Stimulated activated CD4-positive, alpha-beta T cell treated with anti-CD3 and anti-CD28 coated beads, TNF-alpha, amount 100 ng/mL, for 1 hour (primary cell): ENCODE measurements at places on chromosomes 12 and 14.

DNA sequence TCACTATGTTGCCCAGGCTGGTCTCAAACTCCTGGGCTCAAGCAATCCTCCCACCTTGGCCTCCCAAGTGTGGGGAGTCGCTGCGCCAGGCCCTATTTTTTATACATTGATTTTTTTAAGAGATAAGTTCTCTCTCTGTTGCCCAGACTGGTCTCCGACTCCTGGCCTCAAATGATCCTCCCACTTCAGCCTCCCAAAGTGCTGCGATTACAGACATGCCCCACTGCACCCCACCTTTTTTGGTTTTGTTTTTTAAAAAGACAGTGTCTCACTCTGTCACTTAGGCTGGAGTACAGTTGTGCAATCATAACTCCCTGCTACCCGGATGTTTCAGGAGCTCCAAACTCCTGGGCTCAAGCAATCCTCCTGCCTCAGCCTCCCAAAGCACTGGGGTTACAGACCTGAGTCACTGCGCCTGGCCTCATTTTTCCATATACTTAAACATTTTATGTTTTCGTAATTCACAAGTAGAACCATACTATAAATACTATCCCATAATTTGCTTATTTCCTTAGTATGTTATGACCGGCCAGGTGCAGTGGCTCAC is 16.8 kb downstream of the HECTD1 start:
- no peak for DNase-seq

GRCh38 chr12:132711080-132711843 is 620 bp downstream of the PGAM5 start:
- DNase-seq = no peak

DNA sequence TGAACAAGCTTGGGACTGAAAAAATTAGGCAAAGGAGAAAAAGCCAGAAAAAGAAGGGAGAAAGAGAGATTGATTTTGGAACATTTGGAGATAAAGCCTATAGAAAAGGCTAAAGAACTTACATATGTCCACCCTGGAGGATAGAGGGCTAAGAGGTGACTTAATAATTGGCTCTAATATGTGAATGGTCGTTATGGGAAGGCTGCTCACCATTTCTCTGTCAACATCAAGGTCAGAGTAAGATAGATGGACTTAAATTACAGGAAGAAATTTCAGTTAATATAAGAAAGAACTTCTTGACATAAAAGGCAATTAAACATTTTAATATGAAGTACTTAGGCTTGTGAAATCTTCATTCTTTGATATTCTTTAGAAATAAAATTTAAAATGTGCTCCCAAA is 238.6 kb downstream of the TRHDE start:
- no peak for DNase-seq

GRCh38 chr14:51593397-51593796 is 58.3 kb upstream of the FRMD6 start:
- no peak for DNase-seq

GRCh38 chr14:24290746-24291145 is 8.8 kb downstream of the DHRS1 start:
- no peak for DNase-seq

DNA sequence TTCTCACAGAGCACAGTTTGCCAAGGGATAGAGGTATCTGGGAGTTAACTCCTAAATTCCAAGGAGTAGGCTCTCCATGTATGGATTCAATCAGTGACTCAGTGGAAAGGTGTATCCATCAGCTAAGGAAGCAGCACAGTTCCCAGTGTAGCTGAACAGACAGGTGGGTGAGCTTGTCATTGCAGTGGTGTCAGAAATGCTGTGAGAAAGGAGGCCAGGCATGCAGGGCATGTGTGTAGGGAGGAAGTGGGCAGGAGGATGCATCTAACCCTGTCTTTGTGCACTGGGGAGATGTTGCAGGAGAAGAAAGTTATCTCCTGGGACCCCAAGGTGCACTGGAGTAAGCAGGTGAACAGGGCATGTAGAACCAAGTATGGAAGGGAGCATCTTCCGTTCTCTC is 539.0 kb downstream of the VRK1 start:
- DNase-seq = no peak

- no peak for DNase-seq
These were observed 1702.6 kb upstream of the FLRT2 start for GRCh38 chr14:83827383-83827782.

GRCh38 chr14:32564596-32564995 is 235.5 kb downstream of the AKAP6 start:
- DNase-seq = no peak

DNA sequence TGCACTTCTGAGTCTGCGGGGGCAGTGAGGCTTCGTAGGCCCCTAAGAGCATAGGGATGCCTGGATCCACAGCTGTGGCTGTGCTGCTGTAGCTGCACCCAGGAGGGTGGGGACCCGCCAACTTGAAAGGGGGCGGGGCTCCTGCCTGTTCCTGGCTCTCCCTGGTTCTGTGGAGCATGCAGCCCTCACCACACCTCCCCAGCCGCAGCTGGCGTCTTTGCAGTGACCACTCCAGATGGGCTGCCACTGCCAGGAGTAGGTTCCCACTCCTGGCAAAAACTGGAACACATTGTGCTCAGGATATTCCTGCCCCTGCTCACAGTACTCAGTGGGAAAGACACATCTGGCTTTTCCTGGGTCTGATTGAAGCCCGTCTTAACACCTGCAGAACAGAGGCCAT is 35.8 kb downstream of the TIMELESS start:
- DNase-seq = no peak
